ENCODE measurements at places on chromosomes 11 and 22.

DNA sequence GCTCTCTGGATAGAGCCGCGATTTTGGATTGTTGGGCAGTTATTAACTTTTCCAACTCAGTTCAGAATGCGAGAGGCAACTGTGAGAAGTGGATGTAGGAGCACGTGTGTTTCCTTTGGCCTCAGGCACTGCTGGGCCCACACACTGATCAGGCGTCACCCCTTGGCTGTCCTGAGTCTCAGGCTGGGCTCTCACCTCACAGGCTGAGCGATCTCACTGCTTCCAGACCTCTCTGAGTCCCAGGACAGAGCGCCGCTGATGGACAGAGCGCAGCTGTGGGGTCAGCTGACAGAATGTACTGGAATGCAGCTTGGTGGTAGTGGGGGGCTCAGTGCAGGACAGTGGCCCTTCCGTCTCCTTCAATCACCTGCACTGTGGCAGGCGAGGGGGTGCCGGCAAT lies 516.2 kb downstream of the TBC1D22A start:
- no peak for DNase-seq

GRCh38 chr11:27247660-27248059 lies 115.4 kb downstream of the CCDC34 start:
- DNase-seq, result no peak

GRCh38 chr11:72793425-72794367 lies at the start of gene STARD10:
STARD10 (minus strand) TSS chr11:72794047; CDS start chr11:72781181, 12,866 bp downstream.
- DNase-seq, result peak; percentile 93

DNA sequence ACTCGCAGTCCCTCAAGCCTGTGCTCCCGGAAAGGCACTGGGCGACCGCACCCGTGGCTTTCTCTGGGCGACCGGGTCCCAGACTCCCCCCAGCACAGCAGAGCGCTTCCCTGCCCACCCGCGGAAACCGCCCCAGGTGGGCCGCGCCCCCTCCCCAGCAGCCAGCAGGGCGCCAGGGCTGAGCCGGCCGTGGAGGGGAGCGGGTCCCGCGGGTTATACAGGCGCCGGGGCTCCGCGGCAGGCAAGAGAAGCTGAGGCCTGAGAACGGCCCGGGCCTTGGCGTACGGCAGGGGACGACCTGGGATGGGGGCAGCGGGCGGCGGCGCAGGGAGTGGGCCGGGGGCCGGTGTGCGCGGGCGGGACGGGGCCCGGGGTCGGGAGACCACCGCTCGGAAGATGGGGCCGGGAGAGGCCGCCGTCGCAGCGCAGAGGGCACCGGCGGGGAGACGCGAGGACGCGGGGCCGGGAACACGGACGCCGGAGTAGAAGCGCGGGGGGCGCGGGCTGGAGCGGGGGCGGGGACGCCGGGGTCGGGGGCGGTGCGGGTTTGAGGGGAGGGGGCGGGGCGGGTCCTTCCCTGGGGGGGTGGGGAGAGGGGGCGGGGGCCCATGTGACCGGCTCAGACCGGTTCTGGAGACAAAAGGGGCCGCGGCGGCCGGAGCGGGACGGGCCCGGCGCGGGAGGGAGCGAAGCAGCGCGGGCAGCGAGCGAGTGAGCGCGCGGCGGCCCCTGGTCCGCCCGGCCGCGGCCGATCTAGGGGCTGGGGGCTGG lies at the start of gene MDK:
TSS of gene MDK (plus strand) at position 622 of the 771 bp plus-strand sequence. CDS start 389 bp downstream, outside the sequence.
- no peak for DNase-seq

DNA sequence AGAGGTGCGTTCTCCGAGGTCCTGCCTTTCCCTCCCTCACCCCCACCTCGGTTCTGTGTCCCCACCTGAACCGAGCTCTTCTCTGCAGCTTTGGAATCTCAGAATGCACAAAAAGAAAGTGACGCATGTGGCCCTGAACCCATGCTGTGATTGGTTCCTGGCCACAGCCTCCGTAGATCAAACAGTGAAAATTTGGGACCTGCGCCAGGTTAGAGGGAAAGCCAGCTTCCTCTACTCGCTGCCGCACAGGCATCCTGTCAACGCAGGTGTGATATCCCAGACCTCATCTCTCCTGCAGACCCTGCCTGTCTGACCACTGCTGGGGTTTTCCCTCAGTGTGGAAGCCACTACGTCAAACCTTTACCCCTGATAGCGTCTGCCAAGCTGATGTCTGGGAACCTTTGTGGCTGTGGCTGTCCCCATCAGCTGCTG lies 13.9 kb downstream of the ACP2 start:
- peak; percentile 54 for DNase-seq

- DNase-seq, result no peak
These were observed 9.9 kb upstream of the ACER3 start for GRCh38 chr11:76850815-76851214.
